Stimulated activated naive CD4-positive, alpha-beta T cell treated with Interleukin-2 at 50 U/mL for 16 hours (primary cell): ENCODE measurements at places on chromosomes 11 and 22.
A peak's percentile ranks its signal among the peaks of the same experiment; 100 is the strongest.

GRCh38 chr11:96263238-96263763 is 79.7 kb downstream of the MAML2 start:
- DNase-seq, result no peak

DNA sequence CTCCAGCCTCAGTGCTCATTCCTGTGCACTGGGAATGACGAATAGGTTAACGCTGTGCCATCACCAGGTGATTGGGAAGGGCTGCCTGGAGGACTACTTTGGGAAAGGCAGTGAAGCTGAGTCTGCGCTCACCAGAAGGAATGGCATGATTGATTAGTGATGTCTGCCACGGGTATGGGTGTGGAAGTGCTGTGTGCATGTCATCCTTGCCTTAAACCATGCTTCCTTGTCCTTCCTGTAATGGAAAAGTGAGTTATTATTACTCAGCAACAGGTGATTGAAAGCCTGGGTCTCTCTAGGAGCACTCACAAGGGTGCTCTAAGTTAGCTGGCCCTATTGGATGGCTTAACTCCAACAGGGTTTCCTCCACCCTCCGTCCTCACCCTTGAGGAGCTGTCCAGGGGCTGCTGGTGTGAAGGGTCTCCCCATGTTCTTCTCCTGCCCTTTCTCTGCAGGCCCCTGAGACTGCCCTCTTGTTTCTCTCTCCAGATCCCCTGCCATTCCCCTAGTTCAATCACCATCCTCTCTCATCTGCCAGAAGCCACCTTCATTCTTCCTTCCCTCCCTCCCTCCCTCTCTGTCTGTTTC is 121.9 kb upstream of the NECTIN1 start:
- no peak for DNase-seq

GRCh38 chr11:57458410-57459163 is 1.7 kb upstream of the RTN4RL2 start:
- DNase-seq, result peak; percentile 62

DNA sequence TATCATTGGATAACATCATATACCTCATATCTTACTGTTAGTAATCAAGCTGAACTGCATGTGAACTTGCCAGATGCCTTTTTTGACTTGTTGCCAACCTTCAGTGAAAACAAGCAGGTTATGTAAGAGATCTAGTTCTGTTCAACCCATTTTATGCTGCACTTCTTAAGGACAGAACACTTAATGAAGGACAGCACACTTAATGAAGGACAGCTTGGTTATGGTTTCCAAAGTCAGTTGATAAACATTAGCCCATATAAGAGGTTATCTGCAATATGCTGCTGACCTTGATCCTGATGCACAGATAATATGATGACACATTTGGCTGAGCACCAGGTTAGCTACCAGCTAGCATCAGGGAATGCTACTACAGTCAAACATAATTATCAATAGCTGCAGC is 358.7 kb upstream of the PDGFD start:
- no peak for DNase-seq

DNA sequence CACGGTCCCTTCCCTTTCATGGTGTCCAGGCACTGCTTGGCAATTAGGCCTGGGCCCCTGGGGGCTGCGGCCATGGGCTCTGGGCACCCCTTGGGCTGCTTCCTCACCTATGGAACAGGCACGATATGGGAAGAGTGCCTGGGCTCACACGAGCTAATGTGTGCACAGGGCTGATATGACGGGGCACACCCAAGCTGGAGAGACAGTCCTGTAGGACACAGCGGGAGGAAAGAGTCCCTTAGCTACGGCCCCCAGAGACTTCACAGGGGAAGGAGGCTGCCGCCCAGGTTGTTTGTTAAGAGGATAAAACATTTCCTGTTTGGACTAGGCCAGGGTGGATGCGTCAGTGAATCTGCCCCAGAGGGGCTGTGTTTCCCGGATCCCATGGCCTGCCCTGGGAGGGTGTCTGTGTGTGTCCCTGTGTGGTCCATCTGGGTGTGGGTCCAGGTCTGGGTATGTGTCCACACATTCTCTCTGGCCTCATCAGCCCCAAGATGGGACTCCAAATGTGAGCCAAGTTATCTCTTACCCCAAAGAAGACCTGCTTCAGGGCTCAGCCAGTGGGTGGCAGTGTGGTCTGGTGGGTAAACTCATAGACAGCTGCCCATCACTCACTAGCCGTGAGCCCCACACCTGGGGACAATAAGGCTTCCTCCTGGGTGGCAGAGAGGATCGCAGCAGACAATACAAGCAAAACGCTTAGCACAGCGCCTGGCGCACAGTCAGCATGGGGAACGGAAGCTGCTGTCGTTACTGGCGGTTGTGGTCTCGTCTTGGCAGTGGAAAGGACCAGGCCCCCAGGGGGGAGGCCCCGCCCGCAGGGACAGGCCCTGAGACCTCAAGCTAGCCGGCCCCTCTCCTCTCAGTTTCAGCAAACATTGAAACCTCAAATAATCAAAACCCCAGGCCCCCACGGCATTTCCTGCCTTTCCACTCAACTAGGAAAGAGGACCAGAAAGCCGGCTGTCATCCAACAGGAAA is 3.2 kb upstream of the EMID1 start:
- peak; percentile 53 for DNase-seq

DNA sequence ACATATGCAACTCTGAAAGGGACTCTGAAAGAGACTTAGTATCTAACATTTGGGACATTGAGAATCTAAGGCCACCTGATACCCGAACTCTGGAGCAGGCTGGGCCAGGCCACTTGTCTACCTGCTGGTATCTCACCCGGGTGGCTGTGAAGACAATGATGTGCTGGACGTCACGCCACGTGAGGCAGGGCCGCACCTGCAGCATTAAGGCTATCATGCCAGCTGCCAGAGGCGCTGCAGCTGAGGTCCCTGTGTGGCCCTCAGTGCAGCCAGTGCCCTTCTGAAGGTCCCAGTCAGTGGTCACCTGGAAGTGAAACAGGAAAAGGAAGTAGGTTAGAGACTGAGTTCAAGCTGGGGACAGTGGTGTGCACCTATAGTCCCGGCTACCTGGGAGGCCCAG is 12.4 kb downstream of the PCSK7 start:
- DNase-seq, result no peak

DNA sequence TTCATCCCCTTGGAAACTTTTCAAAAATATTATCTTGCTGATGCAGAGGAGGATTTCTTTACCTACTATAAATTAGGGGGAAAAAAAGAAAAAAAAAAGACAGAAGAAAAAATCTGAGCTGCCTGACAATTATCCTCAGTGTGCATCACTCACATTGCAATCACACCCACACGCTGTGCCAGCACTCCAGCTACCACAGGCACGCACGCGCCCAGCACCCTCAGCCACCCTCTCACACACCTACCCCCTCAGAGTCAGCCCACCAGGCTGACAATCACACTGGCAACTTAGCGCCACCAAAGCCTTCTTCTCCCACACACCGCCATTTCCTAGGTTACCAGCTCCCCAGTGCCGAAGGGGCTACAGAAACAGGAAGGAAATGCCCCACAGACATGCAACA is 236.1 kb downstream of the KCNA4 start:
- no peak for DNase-seq

- no peak for DNase-seq
Measured at GRCh38 chr22:47228767-47229166, 466.3 kb downstream of the TBC1D22A start.

DNA sequence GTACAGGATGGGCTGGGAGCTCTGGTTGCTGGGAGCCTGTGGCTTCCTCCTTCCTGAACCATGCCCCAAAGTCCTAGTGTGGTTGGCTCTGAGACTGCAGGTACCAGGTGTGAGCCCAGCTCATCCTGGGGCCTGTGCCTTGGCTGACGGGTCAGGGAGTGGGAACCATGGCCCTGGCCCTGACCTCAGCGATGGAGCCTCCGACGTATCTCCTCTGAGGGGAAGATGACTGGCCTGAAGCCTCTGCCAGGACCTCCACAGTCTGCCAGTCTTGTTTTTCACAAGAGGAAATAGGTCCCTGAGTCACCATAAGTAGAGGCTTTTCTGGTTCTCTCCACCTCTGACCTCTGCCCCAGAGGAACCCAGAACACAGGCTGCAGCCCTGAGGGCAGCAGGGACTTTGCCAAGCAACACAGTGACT is 3.4 kb downstream of the RCE1 start:
- no peak for DNase-seq

- no peak for DNase-seq
Measured at GRCh38 chr22:47996446-47996857, 1234.0 kb downstream of the TBC1D22A start.

- DNase-seq, result peak; percentile 62
Measured at GRCh38 chr22:38398609-38399461, 56.2 kb downstream of the KCNJ4 start.

- DNase-seq, result no peak
Measured at GRCh38 chr11:71112454-71112853, 139.9 kb downstream of the SHANK2 start.

DNA sequence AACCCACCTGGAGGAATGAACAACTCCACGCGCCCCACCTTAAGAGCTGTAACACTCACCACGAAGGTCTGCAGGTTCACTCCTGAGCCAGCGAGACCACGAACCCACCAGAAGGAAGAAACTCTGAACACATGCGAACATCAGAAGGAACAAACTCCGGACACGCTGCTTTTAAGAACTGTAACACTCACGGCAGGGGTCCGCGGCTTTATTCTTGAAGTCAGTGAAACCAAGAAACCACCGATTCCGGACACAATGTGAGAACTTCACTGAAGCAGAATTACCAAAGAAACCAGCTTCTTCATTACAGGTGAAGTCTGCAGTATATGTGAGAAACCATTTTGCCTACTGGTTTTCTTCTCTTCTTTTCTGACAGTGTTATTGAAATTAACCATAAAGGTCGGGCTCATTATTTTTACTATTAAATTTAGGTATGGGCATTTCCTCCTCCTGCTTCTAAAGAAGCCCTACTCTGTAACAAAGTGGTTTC is 303.0 kb downstream of the KCNA4 start:
- DNase-seq, result no peak

DNA sequence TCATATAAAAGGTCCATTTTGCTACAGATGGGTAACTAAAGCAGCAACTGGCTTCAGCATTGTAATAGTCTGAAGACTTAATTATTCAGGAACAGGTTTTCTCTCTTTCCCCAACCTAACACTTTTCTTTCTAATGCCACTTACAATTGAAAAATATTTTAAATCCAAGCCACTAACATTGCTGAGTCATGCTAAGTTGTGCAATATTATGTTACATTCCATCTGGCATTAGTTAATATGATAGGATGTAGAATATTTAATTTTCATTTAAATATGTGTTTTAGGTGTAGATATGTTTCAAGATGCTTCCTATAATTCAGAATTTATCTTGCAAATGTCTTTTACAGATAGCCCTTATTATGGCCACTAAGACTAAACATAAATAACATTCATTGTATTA is 98.6 kb downstream of the KIF18A start:
- DNase-seq, result no peak

DNA sequence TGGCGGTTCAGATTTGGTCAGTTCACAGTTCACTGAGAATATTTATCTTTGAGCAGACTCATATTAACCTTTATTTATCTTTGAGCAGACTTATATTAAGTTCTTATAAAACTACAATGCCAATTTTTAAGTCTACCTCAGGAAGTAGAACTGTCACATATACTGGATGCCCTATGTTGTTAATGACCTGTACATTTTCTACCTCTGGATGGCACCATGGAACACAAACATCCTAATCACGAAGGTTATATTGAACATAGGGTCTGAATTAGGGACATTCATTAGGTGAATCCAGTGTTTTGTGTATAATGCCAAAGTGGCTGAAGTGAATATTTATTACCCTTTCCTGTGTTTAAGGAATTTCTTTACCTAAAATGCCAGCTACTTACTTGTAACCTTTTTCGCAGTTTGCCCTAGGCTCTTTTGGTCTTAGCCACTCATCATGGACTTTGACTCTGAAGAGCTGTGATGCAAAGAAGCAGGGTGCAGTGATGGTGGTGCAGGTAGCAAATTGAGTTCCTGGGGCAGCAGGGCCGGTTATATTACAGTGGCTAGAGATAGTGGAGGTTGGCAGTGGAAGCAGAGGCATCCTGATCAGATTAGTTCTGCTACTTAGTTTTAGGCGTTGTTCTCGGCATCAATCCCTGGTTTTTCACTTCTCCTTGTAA is 71.8 kb downstream of the STIM1 start:
- DNase-seq, result no peak

DNA sequence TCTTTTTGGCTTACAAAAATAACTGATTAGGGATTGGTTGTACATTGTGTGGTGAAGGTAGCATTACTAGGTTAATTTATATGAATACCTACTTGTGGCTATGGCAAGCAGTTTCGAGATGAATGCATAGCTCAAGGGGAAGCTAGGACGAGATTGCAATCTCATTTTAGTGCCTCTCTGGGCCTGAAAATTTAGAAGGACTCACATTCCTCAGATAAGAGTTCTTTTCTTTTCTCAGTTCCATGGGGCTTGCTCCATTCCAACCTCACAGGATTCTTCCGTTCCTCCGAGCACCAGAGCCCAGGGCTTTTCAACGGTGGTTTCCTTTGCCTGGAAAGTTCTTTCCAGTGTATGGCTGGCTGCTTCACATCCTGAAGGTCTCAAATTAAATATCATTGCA is 82.1 kb downstream of the CECR2 start:
- DNase-seq, result no peak

GRCh38 chr22:22208652-22209051 is 35.9 kb upstream of the VPREB1 start:
- DNase-seq, result no peak

GRCh38 chr11:85301895-85302678 is 325.1 kb downstream of the DLG2 start:
- no peak for DNase-seq

- DNase-seq, result no peak
Measured at GRCh38 chr22:49954354-49954753, 6.2 kb upstream of the PIM3 start.

DNA sequence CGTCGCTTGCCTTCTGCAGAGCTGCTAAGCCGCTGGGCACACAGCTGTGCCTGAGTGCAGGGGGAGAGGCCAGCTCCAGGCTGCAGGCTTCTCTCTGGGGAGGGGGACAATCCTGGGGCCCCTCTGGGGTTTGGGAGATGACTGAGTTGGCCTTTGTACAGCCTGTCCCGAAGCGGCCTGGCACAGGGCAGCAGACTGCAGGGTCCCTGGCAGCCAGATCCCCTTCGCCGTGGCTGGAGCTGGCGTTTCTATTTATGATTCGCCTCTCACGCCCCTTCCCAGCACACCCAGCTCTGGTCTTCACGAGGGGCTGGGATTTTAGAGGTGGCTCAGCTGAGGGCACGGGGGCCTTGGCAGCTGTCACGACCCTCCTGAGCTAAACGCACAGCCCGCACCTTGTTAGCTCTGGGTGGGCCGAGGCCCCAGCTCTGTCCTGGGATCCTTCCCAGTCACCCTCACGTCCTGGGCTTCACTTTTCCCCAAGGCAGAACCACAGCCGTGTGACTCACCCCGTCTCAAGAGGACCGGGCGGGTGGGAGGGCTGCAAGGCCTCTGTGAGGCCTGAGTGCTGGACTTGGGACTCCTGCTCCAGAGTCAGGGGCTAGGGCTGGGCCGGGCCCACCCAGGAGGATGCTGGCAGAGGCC is 18.4 kb downstream of the OSBPL5 start:
- no peak for DNase-seq

- DNase-seq, result no peak
Measured at GRCh38 chr11:49377978-49378377, 169.6 kb upstream of the FOLH1 start.
